Stimulated activated CD4-positive, alpha-beta T cell treated with anti-CD3 and anti-CD28 coated beads, Interleukin-1b, Interleukin-23, amount 100 ng/mL, for 24 hours (primary cell): ENCODE measurements at places on chromosomes 6 and 20.
A peak's percentile ranks its signal among the peaks of the same experiment; 100 is the strongest.

DNA sequence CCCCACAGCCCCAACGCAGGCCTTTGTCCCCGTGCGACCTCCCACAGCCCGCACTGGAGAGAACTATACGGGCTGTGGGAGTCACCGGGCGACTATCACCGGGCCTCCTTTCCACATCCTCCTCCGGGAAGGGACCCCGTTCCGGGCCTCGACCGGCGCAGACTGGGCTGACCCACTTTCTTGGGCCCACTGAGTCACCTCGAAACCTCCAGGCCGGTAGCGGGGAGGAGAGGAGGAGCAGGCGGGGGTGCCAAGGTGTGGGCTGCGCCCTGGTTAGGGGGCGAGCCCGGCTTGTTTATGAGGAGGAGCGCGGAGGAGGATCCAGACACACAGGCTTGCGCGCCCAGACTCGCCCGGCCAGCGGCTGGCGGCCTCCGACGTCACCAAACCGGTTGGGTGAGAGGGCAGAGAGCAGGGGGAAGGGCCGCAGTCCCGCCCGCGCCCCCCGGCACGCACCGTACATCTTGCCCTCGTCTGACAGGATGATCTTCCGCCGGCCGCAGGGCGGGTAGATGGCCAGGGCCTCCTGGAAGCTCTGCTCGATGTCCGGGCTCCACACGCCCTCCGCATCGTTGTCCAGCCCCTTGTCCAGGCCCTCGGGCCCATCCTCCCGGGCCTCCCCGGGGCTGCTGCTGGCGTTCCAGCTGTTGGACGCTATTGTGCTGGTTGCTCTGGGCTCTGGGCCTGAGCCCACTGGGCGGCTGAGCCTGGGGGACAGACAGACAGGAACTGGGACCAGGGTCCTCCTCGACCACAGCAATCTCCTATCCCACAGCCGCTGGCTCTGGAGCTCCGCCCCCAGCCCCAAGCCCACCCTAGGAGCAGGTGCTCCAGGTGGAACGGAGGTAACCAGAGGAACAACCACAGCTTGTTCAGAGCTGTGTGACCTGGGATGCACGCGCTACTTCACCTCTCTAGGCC is 10.6 kb downstream of the TEAD3 start:
- no peak for DNase-seq

DNA sequence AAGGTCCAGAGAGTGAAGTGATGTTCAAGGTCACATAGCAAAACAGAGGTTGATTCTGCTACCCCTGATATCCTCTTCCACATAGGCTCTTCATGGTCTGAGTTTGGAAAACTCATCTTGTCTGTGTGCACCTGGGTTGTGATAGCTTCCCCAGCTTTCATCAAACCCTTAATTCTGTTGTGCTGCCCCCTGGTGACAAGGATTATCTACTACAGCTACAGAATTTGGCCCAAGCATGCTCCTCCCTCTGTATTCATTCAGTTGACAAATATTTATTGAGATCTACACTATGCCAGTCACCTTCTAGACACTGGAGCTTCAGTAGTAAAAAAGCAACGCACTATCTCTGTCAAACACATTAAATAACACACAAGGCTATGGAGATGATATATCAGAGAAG is 50.4 kb downstream of the SMPDL3A start:
- peak; percentile 16 for DNase-seq

- no peak for DNase-seq
Measured at GRCh38 chr6:22436134-22436533, 133.2 kb upstream of the HDGFL1 start.

- peak; percentile 19 for DNase-seq
Measured at GRCh38 chr6:142207265-142207877, 60.3 kb downstream of the VTA1 start.

GRCh38 chr6:62516291-62517141 is 230.5 kb upstream of the KHDRBS2 start:
- no peak for DNase-seq

- no peak for DNase-seq
Measured at GRCh38 chr20:15692570-15692969, 880.7 kb downstream of the KIF16B start.
